A549 treated with Mapracorat at 1 μM for 4 hours (cell line): ENCODE measurements at places on chromosomes 4 and X. TPM values are rescaled to one million over a fixed set of nuclear protein-coding genes. Genes with fewer than 3 reads are reported as not detected.

The RTL3 gene
- total RNA-seq, result 0.06 to 0.28 TPM (median 0.07 TPM) in 4 of 5 replicates, not detected in the other

The RBM47 gene
- total RNA-seq, result 19.2 to 24.7 TPM (median 23.5 TPM) in 5 replicates

The KLF8 gene
- total RNA-seq, result 0.12 TPM in 1 of 5 replicates, not detected in the others

The HMGB3 gene
- 126 to 228 TPM (median 143 TPM) in 5 replicates for total RNA-seq

The SLC49A3 gene
- total RNA-seq, result 0.07 to 0.31 TPM (median 0.20 TPM) in 5 replicates

The FGF5 gene
- total RNA-seq, result 0.07 to 1.3 TPM (median 0.75 TPM) in 5 replicates

The BRS3 gene
- total RNA-seq, result not detected in 5 replicates

The KLB gene
- 0.08 to 0.16 TPM (median 0.13 TPM) in 5 replicates for total RNA-seq

The LNX1 gene
- total RNA-seq, result 0.03 to 0.04 TPM in 2 of 5 replicates, not detected in the others

The CYSLTR1 gene
- total RNA-seq, result not detected in 5 replicates

The IL1RAPL1 gene
- total RNA-seq, result not detected in 5 replicates

The ITGB1BP2 gene
- total RNA-seq, result 0.79 to 1.2 TPM (median 1.0 TPM) in 5 replicates

The GPAT3 gene
- total RNA-seq, result 27.7 to 34.1 TPM (median 30.5 TPM) in 5 replicates

The PRSS12 gene
- 0.20 to 0.29 TPM (median 0.27 TPM) in 5 replicates for total RNA-seq

The UGT2B15 gene
- 0.08 to 0.15 TPM (median 0.08 TPM) in 3 of 5 replicates, not detected in the others for total RNA-seq

The FHL1 gene
- 23.9 to 26.6 TPM (median 24.7 TPM) in 5 replicates for total RNA-seq

The PABPC4L gene
- 0.05 to 0.09 TPM (median 0.07 TPM) in 4 of 5 replicates, not detected in the other for total RNA-seq

The ALAS2 gene
- not detected in 5 replicates for total RNA-seq

The MAGEA4 gene
- total RNA-seq, result not detected in 5 replicates

The KLHL2 gene
- total RNA-seq, result 11.1 to 16.6 TPM (median 16.1 TPM) in 5 replicates

The ARHGAP36 gene
- not detected in 5 replicates for total RNA-seq

The GASK1B gene
- total RNA-seq, result 0.21 to 0.46 TPM (median 0.35 TPM) in 5 replicates

The SRD5A3 gene
- 5.3 to 11.7 TPM (median 10.9 TPM) in 5 replicates for total RNA-seq

The GLRB gene
- total RNA-seq, result 0.59 to 1.2 TPM (median 1.1 TPM) in 5 replicates

The UCHL1 gene
- 937 to 1,027 TPM (median 984 TPM) in 5 replicates for total RNA-seq

The MAGEC1 gene
- total RNA-seq, result 0.05 to 0.10 TPM in 2 of 5 replicates, not detected in the others

The NXT2 gene
- 7.7 to 9.9 TPM (median 9.1 TPM) in 5 replicates for total RNA-seq

The HPF1 gene
- total RNA-seq, result 14.1 to 23.3 TPM (median 14.9 TPM) in 5 replicates

The SULT1B1 gene
- total RNA-seq, result 0.02 TPM in 1 of 5 replicates, not detected in the others

The C4orf50 gene
- total RNA-seq, result not detected in 5 replicates

The VEGFC gene
- 9.7 to 12.2 TPM (median 10.5 TPM) in 5 replicates for total RNA-seq

The REPS2 gene
- 0.72 to 1.9 TPM (median 1.3 TPM) in 5 replicates for total RNA-seq

The CCDC149 gene
- total RNA-seq, result 1.3 to 1.7 TPM (median 1.6 TPM) in 5 replicates

The PAGE4 gene
- total RNA-seq, result not detected in 5 replicates

The SLC38A5 gene
- 0.13 to 0.56 TPM (median 0.31 TPM) in 5 replicates for total RNA-seq

The HSD17B13 gene
- total RNA-seq, result not detected in 5 replicates

The CFI gene
- 0.46 to 0.97 TPM (median 0.69 TPM) in 5 replicates for total RNA-seq

The FAM133A gene
- 0.69 to 0.99 TPM (median 0.86 TPM) in 5 replicates for total RNA-seq

The RAB33A gene
- 0.13 to 0.32 TPM (median 0.27 TPM) in 5 replicates for total RNA-seq

The CCDC120 gene
- 2.7 to 3.9 TPM (median 3.2 TPM) in 5 replicates for total RNA-seq

The NOX1 gene
- total RNA-seq, result 0.07 to 0.14 TPM (median 0.10 TPM) in 3 of 5 replicates, not detected in the others

The GAB3 gene
- total RNA-seq, result 0.37 to 1.3 TPM (median 0.67 TPM) in 5 replicates

The NWD2 gene
- not detected in 5 replicates for total RNA-seq

The SERTM2 gene
- not detected in 5 replicates for total RNA-seq

The CT45A10 gene
- 0.22 TPM in 2 of 5 replicates, not detected in the others for total RNA-seq

The VCX3A gene
- not detected in 5 replicates for total RNA-seq

The SLC6A8 gene
- 9.7 to 13.5 TPM (median 12.0 TPM) in 5 replicates for total RNA-seq

The DUX4 gene
- total RNA-seq, result not detected in 5 replicates

The FABP2 gene
- not detected in 5 replicates for total RNA-seq

The GLRA3 gene
- total RNA-seq, result not detected in 5 replicates

The ARMCX4 gene
- total RNA-seq, result 0.18 to 0.93 TPM (median 0.41 TPM) in 5 replicates

The LIMCH1 gene
- 34.0 to 51.3 TPM (median 46.4 TPM) in 5 replicates for total RNA-seq

The TLR1 gene
- total RNA-seq, result 0.13 to 0.30 TPM (median 0.23 TPM) in 5 replicates
